Suppressor macrophage treated with lipopolysaccharide for 1 hour (primary cell): ENCODE measurements at places on chromosomes 16 and 17.

- no peak for DNase-seq
Observed at GRCh38 chr17:61321344-61321743, 78.3 kb upstream of the TBX2 start.

DNA sequence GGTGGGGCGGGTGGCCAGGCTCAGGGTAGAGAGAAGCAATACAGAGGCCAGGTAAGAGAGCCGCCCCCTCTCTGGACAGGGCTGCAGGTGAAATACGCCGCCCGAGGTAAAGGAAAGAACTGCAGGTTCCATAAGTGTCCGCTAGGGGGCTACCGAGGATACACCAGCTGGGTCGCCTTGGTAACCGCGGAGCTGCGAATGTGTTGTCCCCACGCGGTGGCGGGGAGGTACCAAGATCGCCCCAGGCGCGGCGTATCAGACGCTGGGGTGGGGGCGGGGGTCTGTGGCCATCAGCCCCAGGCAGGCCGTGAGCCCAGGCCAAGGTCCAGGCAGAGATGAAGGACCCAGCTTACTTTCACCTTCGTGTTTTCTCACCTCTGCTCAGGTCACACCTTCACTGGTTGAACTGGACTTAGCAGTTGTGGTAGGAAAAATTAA lies 18.4 kb upstream of the ZFP90 start:
- DNase-seq = peak; percentile 94

DNA sequence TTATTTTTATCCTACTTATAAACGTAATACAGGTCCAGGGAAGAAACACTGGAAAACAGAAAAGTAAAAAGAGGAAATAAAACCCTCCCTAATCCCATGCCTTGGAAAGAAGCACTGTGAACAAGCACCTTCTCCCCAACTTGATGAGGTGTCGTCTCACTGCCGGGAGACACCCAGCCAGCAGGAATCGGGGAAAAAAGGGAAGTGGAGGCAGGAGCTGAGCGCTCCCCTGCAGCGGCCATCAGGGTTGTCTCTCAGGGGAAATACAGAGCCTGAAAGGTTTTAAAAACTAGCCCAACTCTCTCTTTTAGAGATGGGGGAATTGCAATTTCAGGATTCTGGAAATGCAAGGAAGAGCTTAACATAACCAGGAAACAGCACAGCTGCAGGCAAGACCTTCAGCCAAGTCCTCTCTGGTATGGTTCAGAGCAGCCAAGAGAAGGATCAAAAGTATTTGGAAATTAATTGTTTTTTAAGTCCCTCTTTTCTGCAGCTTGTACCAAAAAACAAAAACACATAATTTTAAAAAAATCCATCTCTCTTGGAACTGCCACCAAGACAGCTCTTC lies 96.3 kb upstream of the RCVRN start:
- peak; percentile 49 for DNase-seq

GRCh38 chr17:27868565-27868964 lies 24.6 kb downstream of the LYRM9 start:
- DNase-seq = no peak

DNA sequence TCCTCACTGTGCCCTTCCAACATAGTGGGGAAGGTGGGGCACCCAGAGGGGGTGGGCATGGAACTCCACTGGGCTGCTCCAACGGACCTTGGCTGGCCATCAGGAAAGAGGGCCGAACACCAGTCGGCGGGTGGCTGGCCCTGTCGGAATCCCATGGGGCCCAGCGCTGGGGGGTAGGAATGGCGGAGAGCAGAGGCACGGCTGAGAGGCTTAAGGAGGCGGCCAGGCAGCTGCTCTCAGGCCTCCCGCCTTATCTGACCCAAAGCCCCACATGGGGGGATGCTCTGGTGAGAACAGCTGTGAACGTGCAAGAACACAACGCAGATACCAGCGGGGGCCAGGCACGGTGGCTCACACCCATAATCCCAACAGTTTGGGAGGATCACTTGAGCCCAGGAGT lies 4.4 kb upstream of the MYO1C start:
- no peak for DNase-seq

DNA sequence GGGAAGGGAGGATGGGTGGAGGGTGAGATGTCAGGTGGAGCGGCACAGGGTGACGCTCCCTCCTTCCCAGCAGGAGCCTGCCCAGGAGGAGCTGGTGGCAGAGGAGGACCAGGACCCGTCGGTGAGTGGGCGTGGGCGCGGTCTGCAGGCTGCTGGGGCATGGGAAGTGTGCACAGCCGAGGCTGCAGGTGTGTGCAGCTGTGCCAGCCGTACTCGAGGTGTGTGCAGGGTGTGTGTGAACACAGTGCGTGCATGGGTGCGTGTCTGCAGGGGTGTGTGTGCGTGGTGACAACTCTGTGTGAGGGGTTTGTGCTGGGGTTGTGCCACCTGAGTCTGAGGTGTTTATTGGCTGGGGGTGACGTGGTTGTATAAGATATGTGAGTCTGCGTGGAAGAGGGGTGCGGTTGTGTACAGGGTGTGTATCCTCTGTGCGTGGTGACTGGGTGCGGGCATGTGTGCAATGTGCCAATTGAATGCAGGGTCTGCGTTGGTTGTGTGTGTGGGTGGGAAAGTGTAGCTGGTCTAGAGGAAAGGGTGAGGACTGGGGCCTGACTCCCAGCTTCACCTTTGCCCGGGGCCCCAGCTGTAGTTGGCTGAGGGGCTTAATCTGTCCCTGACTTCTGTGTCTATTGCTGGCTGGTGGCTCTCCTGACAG lies 670 bp downstream of the TNFSF12 start:
- no peak for DNase-seq

GRCh38 chr17:49580055-49580721 lies 4.5 kb downstream of the NXPH3 start:
- DNase-seq = no peak

- no peak for DNase-seq
Observed at GRCh38 chr16:9761870-9762269, 420.4 kb downstream of the GRIN2A start.

DNA sequence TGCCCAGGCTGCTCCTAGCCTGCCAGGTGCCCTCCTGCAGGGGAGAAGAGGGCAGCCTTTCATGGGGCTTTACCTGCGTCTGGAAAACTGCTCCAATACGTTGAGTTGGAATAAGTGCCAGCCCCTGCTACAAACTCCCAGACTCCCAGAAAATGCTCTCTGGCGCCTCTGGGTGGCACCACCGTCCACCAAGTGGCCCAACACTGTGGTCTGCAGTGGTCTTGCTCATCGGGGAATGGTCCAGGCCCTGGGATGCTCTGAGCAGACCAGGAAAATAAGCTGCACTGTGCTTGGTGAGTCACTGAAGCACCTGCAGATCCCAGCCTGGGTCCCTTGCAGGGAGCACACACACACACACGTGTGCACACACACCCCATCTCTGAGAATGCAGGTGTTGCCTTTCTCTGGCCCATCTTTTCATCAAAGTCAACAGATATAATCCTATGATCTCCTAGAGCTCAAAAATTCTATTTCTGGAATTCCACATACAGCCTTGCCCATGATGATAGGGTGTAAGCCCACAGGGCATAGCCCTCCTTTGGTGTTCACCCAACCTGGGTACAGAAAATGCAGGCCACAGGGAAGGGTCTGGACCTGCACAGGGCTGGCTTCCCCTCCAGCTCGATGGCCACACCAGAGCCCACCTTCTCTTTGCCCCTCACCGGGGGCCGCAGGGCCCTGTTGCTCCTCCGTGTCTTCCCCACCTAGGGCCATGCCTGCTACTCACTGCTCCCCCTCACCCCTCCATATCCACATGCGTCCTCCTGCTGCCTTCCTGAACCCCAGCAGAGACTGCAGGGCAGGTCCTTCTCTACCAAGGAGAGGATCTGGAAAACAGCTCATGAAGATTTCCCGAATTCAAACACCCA lies 20.5 kb downstream of the CDIP1 start:
- peak; percentile 45 for DNase-seq

- peak; percentile 47 for DNase-seq
Observed at GRCh38 chr16:54928411-54929089, 2.1 kb upstream of the IRX5 start.

GRCh38 chr17:50180620-50181019 lies 14.8 kb downstream of the SGCA start:
- DNase-seq = no peak

DNA sequence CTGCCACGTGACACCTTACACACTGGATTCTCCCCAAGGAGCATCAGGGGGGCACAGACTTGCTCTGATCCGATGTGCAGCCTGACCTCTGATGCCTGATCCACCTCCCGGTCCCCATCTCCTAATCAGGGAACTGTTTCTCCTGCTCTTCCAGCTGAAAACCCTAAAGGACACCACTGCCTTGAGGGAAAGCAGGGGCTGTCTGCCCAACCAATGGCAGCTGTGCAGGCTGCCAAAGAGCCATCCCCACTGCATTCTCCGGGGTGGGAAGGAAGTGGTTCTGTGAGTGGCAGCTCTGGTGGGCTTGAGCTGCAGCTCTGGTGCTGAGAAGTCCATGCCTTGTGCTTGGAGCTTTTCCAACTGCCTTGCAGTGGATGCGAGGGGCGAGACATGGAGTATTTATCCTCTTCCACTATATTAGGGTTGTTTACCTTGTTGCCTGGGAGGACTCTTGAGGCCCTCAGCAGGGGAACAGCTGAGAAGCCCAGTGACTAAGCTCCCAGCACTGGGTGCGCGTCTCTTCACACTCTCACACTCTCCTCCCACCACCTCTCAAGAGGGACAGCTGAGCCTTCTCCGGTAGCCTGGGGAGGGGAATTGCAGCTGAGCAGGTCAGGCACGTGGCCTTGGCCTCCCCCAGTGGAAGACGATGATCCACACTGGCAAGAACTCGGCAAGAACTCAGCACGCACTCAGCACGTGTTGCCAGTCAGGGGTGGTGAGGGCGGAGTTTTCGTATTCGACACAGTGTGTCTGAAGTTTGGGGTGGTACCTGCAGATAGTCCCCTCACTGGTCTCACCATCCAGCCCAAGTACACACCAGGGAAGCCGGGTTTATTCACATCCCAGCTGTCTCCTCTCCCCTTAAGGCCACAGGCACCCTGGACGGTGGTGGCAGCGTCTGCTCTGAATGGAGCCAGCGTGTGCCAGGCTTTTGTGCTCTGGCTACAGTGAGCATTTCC lies 21.1 kb upstream of the SPATA32 start:
- DNase-seq = no peak

GRCh38 chr17:44069974-44070454 lies 521 bp upstream of the G6PC3 start:
- DNase-seq = peak; percentile 58

DNA sequence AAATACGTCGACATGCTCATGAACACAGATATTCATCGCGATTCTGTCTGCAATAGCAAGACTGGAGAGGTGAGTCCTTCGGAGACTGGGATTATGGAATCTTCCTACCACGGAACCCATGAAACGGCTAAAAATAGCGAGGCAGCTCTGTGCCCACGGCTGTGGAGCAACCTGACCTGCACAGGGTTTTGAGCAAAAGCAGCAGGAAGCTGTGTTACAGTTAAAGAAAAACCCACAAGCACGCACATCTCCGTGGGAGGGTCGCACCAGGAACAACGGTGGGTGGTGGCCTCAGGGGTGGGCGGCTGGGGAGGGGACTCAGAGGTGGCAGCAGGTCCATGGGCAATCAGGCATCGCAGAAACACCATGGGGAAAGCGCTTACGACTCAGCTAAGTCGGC lies 24.8 kb downstream of the SLC38A10 start:
- peak; percentile 31 for DNase-seq

DNA sequence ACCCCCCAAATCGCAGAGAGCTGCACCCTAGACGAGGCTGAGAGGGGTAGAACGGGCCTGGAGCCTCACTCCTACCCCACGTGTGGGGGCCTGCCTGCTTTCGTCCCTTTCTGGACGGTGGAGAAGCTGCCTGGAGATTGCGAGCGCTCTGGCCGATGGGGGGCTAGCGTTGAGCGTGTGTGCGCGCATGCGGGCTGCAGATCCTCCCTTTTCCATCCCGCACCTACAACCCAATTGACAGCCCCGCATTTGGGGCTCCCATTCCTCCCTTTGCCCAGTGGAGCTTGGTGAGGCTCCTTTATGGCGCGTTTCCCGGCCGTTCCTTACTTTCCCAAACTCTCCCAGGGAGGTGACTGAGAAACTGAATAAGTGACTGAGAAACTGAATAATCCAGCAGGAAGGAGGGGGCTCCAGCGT lies 907 bp upstream of the ESRP2 start:
- DNase-seq = no peak

GRCh38 chr16:883340-883739 lies 82.8 kb upstream of the GNG13 start:
- DNase-seq = no peak

- no peak for DNase-seq
Observed at GRCh38 chr17:50424996-50425681, 879 bp upstream of the ACSF2 start.

DNA sequence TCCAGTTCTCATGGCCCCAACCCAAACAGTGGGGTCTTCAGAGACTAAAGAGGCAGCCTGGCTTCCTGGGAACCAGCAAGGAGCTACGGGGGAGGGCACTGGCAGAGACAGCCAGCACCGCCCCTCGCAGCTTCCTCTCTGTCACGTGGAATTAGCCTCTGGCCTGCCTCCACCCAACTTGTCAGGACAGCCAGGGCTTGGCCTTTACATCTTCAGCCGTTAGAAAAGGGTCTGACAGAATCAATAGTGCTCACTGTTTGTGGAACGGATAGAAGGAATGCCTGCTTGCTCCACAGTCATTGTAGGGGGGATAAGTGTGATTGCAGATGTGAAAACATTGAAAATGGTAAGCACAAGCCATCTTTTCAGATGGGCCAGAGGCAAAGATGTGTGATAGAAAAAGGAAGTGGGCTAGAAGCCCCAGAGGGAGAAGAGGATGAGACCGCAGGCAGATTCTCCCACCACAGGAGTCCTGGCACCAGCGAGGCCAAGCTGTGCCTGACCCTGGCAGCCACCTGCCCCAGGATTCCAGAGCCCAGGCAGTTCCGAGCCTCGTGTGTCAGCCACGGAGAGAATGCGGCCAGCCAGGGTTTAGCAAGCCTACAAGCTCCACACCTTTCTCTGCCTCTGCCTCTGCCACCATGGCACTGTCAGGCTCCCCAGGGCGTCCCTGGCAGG lies 18.6 kb downstream of the GRIN2C start:
- peak; percentile 69 for DNase-seq

- no peak for DNase-seq
Observed at GRCh38 chr17:69949973-69950695, 124.9 kb upstream of the KCNJ16 start.

GRCh38 chr16:35492225-35492624 lies 2032.8 kb downstream of the TP53TG3F start:
- no peak for DNase-seq
